ENCODE measurements at places on chromosomes 6 and 20.
A peak's percentile ranks its signal among the peaks of the same experiment; 100 is the strongest.

GRCh38 chr20:53365076-53365475 lies 228.6 kb downstream of the ZNF217 start:
- no peak for DNase-seq

GRCh38 chr6:43969158-43969981 lies 157.9 kb downstream of the MRPL14 start:
- DNase-seq: no peak

GRCh38 chr20:23661002-23661429 lies 23.3 kb upstream of the CST3 start:
- no peak for DNase-seq

DNA sequence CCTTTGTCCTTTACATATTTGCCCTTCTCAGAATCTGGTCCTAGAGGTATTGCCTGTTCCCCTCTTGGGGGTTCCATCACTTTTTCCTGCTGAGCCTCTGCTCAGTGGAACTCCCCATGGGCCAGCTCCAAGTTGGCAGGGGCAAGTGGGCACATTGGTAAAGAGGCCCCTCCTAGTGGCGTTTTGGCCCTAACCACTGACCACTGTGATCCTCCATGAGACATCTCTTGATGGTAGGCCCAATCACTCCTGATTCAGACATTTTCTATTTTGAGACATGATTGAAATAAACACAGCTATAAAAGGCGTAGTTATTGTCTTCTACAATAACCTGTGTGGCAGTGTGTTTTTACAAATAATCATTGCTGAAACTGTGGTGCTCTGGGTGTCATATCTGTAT lies 83.0 kb downstream of the RREB1 start:
- DNase-seq: no peak

DNA sequence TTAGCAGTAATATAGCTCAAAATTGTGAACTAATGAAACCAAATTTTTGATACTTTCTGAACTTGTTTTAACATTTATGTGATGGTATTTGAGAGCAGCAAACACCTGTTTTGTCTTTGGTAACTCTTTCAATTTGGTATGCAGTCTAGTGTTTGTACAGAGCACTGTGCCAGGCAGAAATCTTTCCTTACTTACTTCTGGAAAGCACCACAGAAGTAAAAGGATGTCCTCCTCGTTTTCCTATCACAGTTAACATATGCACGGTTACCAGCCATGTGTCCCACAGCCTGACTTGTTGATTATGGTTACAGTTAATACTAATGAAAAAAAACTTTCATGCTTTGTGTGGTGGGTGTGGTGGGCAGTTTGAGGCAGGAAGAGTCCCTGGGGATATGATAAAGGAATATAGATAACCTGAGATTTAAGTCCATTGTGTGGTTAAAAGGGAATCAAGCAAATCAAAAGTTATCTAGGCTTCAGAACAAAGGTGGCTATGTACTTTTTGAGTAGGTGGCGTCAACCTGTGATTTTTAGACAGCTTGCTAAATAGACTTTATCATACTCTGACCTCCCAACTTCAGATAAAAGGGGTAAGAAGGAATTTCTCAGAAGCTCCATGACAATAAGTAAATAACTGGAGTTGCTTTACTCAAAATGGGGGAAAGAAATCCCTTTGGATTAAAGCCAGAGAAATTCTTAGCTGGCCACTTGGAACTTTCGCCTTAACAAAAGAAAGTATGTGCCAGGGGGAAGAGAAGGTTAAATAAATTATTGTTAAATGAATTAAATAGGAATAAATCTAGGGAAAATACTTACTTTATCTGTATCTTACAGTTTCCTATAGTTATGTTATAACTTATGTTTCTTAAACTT lies 20.1 kb upstream of the COL10A1 start:
- no peak for DNase-seq

DNA sequence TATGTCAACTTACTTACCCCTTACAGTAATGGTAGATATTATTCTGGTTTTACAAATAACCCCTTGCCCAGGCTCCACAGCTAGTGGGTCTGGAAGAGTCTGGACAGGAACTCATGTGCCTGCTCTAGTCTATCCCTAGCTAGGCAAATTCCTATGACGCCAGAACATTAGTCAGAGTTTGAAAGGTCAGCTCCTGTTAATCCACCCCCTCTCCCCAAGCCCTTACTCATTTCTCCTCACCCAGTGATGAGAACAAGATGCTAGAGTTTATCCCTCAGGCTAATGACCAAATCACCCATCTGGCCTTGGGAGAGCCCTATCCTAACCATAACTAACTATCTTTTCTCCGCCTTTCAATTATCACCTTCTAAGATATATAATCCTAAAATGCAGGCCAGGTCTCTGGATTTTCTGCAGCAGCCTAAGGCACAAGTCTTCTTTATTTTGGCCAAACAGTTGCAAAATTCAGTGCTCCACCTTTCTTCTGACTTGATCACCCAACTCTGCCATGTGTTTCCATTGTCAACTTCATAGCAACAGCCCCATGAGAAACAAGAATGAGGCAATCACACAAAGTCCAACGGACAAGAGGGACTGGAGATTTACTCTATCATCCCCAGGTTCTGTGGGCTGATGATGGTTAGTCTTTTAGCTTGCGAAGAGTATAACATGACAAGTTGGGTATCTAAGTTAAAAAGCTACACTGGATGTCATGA lies 113.3 kb downstream of the TASP1 start:
- peak; percentile 93 for DNase-seq

Measured in fibroblast of skin of right quadriceps (primary cell).